Naive B cell (primary cell): ENCODE measurements at places on chromosomes 13 and 19. TPM values are rescaled to one million over a fixed set of nuclear protein-coding genes. Genes with fewer than 3 reads are reported as not detected.

SHD gene
- not detected for polyA plus RNA-seq

PSG3 gene
- not detected for polyA plus RNA-seq

GSX1 gene
- polyA plus RNA-seq, result not detected

DNA sequence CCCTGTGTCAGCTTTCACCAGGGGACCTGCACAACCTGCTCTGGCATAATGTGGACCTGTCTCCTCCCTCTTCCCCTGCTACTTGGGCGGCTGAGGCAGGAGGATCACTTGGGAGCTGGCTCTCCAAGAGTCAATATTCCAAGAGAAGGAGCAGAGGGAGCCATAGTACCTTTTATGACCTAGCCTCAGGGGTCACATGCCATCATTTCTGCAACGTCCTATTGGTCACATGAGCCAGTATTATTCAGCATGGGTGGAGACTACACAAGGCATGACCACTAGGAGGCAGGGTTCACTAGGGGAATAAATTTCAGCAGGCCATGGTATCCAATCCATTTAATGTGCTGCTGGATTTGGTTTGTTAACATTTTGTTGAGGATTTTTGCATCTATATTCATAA is 12.0 kb upstream of the SHFL start:
- DNase-seq, result no peak
